ENCODE measurements at places on chromosomes 2 and 18. TPM values are rescaled to one million over a fixed set of nuclear protein-coding genes. Genes with fewer than 3 reads are reported as not detected.

The FAHD2A gene
- total RNA-seq, result 23.4 TPM

- DNase-seq, result no peak
Measured at GRCh38 chr2:28357055-28357454, 35.6 kb upstream of the FOSL2 start.

DNA sequence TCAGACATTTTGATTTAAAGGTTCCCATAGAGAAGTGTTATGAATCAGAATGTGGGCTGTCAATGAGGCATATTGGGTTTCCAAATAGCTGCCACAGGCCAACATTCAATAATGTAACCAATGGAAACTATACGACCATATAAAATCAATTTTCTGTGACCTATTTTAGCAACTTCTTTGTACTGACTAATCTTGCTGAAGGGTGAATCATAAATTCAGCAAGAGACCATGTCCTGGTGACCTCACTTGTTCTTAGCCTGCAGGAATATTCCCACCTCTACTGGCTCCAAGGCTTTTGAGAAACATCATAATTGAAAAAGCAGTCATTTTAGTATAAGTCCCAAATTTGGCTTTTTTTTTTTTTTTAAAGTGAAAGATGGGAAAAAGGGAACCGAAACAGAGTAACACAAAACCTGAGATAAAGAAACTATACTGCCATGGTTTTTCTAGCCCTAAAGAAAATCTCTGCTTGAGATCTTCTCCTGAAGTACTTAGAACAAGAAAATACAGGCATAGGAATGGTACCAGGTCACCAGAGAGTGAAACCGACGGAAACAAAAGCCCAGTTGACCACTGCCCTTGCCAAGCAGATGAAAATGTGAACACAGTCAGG, 32.1 kb downstream of the PLEKHM3 start:
- DNase-seq, result no peak

GRCh38 chr2:223852281-223852795, 15.0 kb upstream of the AP1S3 start:
- no peak for DNase-seq

DNA sequence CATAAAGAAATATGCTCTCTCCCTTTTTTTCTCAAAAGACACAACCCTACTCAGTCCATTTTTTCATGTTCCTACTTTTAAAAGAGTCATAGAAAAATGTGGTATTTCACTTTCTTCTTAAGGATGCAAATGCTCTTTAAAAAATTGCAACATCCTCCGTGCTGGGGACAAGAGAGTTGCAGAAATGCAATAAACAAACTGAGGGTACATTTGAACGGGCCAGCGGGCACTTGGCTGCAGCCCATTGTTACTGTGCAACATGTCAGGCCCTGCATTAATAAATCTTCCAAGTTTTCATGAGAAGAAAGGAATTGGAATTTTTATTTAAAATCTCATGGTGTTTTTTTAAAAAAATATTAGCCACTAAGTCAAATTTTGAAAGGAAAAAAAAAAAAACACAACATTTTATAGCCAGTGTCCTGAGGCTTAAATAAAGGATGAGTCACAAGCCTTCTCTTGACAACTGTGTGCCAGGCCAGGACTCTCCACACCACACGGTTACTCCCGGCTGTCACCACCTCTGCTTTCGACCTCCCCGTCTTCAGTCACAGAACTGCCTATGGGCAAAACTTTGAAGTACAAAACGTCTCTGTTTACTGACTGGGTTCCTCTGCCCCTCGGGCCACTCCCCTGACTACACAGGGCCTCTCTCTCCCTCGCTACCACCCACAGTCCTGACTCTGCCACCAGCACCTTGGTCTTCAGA, 57.5 kb upstream of the MFF start:
- no peak for DNase-seq

All from activated B cell treated with CpG ODN at 0.5 μM for 24 hours (primary cell).